ENCODE measurements at places on chromosomes 6 and 20.

DNA sequence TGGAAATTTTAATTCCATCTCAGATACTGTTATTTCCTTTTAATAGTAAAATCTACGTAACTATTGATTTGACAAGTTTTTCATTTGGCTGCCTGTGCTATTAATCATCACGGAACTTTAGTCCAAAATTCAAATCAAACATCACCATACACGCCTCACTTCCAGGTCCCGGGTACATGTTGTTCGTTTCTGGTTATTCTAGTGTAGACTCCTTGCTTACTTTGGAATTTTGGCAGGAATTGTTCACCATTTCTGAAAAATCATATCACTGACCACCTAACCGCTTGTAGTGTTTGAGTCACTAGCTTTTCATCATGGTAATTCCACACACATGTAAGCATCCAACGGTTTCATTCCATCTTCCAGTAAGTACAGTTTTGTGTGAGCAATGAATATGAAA is 98.0 kb upstream of the NHSL1 start:
- no peak for DNase-seq

DNA sequence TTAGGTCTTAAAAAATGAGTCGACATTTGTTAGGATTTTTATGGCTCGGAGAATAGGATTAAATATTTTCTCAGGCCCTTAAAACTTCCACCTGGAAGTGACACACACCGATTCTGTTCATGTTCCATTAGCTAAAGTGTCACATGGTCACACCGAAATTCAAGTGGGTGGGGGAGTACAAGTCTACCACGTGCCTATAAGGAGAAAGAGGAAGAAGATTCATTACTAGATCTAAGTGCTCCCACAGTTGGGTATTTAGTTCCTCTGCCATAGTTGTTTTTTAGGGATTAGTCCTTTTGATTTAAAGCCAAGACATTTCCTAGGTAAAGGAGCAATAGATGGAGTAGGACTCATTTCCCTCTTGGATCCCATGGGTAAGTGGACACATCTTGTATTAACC is 4.9 kb upstream of the TOX2 start:
- DNase-seq: no peak

GRCh38 chr6:134921721-134922261 is 28.1 kb downstream of the ALDH8A1 start:
- no peak for DNase-seq

DNA sequence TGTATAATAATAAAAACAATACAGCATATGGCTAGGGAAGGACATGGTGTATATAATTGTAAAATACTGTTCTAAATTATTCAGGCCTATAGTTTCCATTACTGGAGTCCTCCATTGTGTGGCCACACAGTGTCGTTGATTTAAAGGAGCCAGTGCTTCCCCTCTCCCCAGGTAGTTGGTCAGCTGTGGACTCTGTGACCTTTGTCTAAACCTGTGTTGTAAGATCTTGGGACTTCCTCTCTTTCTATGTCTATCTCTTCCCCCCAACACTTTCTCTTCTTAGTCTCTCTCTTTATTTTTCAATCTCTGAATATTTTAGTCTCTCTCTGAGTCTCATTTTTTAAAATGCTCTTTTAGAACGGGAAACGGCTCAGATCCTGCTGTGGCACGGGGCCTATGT is 35.6 kb downstream of the BRPF3 start:
- no peak for DNase-seq

- peak; percentile 43 for DNase-seq
These were observed 236.3 kb upstream of the ZNF217 start for GRCh38 chr20:53829724-53830521.

DNA sequence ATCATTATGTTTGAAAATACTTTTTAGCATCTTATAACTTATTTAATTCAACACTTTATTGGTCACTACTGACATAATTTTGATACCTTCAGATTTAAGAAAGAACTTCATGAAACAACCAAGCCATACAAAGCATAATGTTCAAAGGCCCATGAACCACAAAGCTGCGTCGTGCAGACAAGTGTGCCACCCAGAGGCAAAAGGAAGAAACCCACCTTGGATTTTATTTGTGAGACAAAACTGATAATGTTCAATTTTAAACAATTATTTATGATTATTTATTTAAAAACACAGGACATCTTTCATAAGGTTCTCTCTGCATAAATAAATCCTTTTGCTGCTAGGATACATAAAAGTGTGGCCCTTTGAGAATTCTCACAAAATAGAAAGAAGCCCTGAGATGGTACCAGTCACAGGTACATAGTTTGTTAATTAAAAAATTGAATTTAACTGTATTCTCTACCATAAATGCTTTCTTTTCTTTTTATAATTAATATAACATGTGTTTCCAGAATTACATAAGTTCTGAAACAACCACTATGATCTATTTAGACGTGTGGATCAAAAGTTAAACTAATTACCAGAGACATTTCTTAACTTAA is 143.7 kb downstream of the RALGAPA2 start:
- peak; percentile 44 for DNase-seq

GRCh38 chr20:58480551-58481336 is 34.5 kb downstream of the APCDD1L start:
- no peak for DNase-seq

DNA sequence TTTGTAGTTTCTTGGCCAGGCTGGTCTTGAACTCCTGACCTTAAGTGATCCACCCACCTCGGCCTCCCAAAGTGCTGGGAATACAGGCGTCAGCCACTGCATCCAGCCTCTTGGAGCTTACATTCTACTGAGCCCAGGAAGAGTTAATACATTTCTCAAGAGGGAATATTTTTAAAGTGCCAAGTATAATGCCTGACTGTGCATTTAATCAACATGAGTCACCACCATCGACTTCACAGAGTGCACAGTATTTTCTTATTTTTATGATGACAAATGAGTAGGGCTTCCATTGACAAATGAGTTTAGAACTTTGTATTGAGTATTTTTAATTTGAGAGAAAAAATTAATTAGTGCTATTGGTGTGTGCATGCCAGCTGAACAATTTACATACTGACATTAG is 72.2 kb downstream of the SASH1 start:
- no peak for DNase-seq

DNA sequence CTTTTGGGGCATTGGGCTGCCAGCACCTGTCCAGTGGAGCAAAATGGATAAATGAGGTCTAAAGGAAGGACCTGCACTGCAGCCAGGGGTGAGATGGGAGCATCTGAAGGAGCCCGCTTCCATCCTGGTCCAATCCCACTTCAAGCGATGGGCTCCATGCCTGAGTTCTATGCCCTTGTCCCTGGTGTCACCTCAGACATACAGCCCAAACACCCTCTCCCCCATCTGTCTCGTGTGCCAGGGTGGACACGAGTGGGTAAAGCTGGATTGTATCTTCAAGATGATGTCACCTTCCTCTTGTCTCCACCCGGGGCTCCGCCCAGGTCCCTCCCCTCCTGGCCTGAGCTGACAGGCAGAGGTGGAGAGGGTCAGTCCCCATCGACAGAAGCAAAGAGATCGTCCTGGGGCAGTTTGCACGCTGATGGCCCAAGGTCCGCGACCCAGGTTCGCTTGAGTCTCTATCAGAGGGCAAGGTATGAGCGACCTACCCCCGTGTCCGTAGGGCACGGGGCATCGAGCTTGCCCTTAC is 544 bp downstream of the SMIM29 start:
- DNase-seq: peak; percentile 76

GRCh38 chr6:134287859-134288537 is 29.9 kb downstream of the SGK1 start:
- no peak for DNase-seq

DNA sequence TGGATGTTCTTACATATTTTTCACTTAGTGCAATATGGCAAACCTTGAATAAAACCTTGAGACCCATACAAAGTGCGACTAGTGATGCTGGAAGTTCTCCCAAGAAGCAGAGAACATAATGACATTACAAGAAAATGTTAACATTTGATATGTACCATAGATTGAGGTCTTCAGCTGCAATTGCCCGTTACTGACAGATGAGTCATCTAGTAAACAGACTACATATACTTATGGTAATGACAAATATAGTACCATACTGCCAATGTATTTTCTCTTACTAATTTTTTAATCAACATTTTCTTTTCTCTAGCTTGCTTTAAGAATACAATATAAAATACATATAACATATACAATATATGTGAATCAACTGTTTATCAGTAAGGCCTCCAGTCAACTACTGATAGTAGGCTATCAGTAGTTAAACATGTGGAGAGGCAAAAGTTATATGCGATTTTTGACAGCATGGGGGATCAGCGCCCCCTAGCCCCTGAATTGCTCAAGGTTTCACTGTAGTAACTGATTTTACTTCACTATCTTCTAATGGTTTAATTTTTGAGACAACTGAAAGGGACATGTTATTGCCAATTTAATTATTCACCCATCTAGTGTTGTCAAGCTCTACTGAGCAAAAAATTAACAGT is 166.7 kb upstream of the ADGRB3 start:
- no peak for DNase-seq

DNA sequence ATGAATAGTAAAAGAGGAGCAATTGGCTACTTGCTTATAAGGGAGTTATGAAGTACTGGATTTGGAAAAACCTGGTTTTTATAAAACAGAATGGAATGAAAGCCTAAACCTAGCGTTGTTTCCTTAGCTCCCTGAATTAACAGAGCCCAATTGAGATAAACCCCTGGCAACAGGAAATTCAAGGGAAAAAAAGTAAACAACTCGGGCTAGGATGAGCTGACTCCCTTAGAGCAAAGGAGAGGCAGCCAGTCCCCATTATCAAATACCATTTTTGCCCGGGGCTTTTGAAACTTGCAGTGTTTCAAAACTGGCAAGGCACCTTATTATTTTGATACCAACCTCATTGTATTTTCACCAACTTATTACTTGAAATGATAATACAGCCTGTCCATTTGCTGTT is 587.5 kb downstream of the CD109 start:
- no peak for DNase-seq

GRCh38 chr6:140912686-140913085 is 1220.0 kb upstream of the GJE1 start:
- DNase-seq: no peak

DNA sequence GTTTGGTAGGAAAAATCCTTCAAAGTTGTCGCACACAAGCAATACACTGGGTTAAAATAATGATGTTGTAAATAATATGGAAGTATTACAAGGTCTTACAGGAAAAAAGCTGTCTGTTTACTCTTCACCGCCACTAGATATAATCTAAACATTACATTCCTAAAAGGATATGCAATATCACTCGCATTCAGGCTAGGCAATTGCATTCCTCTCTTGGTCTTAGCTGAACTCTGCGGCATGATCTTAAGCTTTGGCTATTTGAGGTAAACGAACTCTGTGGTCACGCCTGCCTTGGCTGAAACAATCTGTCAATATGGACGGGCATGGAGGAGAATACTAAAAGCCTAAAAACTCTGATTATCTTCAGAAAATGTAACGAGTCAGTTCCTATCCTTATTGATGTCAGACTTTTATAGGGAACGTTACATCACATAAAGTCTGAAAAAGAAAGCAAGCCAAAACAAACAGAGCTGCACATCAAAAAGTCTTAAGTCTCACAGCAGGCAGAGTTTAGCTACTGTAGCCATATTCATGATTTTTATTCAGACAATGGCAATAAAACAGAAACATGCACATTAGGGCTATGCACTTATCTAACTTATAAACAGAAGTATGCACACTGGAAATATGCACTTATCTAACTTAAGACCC is 30.8 kb upstream of the FILIP1 start:
- no peak for DNase-seq

DNA sequence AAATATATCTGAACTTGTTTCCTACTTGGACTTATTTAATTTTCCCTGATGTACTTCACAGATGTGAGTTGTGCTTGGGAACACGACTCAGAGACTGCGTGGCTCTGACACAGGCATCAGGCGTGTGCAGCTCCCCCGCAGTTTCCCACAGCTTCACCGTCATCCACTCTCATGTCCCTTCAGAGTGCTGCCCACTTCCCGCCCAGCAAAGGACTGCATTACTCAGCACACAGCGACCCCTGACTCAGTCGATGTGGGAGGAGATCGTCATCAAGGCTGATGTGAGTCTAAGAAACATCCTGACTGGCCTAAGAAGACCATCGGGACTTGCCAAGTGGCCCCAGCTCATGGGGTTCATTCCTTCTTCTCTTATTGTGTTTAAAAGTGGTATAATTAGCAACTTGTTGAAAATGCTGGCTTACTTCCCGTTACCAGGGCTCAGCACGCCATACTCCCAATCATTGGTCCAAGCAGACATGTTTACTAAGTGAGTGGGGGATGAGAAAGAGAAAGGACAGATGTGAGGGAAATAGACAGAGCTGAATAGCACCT is 539.4 kb upstream of the JARID2 start:
- peak; percentile 75 for DNase-seq

- DNase-seq: no peak
These were observed 793.6 kb downstream of the TFAP2A start for GRCh38 chr6:9621276-9621675.

GRCh38 chr6:84272298-84272697 is 44.9 kb upstream of the CEP162 start:
- DNase-seq: no peak

GRCh38 chr6:3455569-3456394 is 1.1 kb downstream of the SLC22A23 start:
- no peak for DNase-seq

DNA sequence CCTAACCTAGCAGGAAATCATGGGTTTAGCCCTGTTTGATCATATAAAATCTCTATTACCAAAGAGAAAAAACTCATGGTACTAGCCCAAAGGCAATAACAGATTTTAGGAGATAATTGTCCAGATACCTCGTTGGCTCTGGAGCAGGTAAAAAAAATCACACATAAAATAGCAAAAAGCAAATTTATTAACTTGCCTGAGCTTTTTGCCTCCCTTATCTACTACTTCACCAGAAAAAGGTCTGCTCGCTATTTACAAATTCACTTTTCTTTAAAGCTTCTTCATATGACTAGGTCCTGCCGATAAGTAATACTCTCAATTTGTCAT is 82.4 kb downstream of the GJA10 start:
- DNase-seq: no peak

DNA sequence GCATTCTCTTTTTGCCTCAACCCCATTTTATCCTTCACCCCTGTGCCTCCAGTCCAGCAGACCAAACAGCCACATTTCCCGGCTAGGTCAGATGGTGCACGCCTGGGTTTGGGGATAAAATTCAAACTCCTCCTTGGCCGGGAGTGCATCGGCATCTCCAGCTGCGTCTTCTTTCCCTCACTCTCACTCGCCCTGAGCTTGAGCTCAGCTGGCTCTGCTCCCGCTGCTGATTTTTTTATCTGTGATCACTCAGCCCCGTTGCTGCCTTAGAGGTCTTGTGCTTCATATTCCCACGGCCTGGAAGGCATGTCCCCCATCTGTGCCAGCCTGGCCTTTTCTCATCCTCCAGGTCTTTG is 6.8 kb upstream of the EZR start:
- DNase-seq: no peak

- DNase-seq: no peak
These were observed 287.3 kb upstream of the PLN start for GRCh38 chr6:118260833-118261232.
